ENCODE measurements at places on chromosomes 2 and 18. TPM values are rescaled to one million over a fixed set of nuclear protein-coding genes. Genes with fewer than 3 reads are reported as not detected.

DNA sequence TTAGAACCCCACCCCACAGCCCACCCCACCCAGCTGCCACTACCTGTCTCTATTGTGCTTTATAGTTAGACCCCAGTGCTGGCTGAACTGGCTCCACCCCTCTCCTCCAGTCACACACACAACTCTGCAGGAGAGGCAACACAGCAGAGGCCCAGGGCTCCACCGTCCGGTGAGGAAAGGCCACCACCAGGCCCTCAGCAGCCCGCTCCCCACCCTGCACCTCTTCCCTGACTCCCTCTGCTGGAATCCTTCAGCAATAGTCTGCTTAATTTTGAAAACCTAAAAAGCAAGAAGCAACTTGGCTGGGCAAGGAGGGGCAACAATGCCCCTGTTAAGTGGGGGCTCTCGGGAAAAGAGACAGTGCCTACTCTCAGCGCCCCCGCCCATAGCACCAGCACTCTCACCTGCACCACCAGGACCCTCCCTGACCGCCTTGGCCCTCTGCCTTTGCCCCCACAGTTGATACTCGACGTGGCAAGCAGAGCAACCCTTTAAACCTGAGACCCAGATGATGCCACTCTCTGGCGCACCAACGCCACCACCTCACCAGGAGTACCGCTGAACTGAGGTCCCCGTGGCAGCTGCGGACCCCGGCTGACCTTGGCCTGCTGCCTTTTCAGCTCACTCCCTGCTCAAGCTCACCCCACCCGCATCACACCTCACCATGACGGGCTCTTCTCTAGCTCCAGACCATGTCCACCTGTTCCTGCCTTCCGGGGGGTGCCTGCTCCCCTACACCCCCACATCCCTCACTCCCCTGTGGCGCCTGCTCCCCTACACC, 45.7 kb downstream of the NDUFA10 start:
- DNase-seq: no peak

DNA sequence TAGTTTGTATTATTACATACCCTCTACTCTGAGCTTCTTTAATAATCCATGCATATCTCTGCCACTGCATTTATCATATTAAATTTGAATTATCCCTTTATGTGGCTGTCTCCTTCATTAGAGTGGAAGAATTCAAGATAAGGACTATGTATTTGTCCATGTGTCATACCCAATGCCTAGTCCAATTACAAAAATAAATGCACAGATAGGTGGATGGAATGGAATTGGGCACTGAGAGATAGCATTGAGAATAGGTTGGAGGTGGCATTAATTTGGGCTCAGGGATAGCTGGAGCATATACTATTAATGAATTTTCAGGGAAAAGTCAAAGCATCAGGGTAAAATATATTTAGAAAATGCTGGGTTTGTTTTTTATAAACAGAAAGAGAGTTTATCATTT, 893.2 kb downstream of the EPHA4 start:
- no peak for DNase-seq

DNA sequence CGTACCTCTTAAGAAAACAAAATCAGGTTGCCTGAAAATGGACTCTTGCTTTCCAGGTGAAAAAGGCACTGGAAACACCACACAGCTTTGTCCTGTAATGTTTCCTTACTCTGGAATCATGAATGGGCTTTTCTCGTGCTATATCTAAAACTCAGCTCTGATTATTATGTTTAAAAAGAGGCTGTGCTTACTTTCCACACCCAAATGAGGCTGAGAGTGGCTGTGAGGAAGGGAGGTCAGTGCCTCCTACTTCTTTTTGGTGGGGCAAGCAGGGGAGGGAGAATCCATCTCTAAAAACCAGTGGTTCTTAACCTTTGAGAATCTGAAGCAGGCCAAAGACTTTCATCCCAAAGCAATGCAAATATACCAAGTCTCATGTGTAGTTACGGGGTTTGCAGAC, 148.6 kb downstream of the FAM210A start:
- DNase-seq: no peak

GRCh38 chr2:139963863-139964355, 1183.7 kb upstream of the NXPH2 start:
- no peak for DNase-seq

GRCh38 chr2:98564541-98565132, 43.7 kb downstream of the COA5 start:
- no peak for DNase-seq

GRCh38 chr2:27705851-27706622, 42.3 kb downstream of the SLC4A1AP start:
- no peak for DNase-seq

The ABCB11 gene
- polyA plus RNA-seq: not detected

The HOXD12 gene
- not detected for polyA plus RNA-seq

All from CD4-positive, CD25-positive, alpha-beta regulatory T cell (primary cell).